ENCODE measurements at places on chromosomes 7 and 10. TPM values are rescaled to one million over a fixed set of nuclear protein-coding genes. Genes with fewer than 3 reads are reported as not detected.

DNA sequence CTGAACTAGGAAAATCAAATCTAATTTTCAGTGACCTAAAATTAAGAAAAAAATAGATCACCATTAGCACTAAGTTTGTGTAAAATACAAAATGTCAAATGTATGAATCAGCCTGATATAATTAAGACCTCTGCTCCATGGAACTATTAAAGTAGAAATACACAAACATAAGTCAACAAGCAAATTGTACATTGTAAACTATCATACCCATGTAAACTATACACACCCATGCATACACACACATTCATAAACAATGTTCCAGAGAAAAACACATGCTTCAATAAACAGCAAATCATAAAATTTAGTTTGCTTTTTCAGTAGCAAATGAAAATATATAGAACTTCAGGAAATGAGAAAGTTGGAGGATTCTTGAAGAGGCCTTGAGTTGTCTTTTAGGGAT lies 199.7 kb upstream of the VSTM2A start:
- no peak for DNase-seq

Gene OPALIN
- 0.88 TPM for total RNA-seq

DNA sequence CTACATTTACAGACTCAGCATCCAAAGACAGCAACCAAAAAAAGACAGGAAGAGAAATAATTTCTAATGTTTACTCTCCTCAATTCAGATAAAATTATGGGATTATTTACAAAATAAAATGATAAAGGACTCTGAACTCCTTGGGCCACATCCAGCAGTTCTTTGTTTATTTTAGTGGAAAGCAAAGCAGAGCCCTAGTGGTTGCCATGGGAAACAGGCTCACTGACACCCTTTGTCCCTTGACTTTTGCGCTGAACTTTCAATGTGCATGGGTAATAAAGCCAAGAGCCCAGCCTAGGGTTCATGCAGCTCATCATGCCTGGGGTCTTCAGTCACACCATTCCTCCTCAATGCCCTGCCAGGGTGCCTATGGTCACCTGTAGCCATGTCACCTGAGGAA lies 442.6 kb upstream of the IGFBP3 start:
- DNase-seq = peak; percentile 40

Gene NUPR2
- total RNA-seq = 1.7 TPM

GRCh38 chr7:19112274-19113001 lies 5.0 kb downstream of the TWIST1 start:
- DNase-seq = no peak
